NCI-H226 (cell line): ENCODE measurements at places on chromosomes 11 and 22.

DNA sequence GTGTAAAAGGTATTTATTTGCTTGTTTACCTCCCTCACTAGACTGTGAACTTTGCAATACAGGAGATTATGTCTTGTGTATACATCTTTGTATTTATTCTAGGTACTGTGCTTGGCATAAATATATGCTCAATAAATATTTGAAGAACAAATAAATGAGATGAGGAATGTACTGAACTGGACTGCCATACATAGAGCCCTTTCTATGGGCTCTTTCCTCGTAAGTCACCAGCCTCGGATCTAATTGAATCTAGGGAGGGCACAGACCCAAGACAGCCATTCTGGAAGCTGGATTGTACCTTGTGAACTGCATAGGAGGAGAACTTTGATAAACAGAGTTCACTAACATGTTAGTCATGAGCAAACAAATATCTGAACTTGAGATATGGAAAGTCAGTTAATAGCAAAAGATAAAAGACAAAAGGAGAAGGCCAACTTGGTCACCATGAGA, 503.9 kb downstream of the INSC start:
- no peak for DNase-seq

GRCh38 chr11:26623076-26623659, 51.1 kb upstream of the MUC15 start:
- peak; percentile 62 for DNase-seq

GRCh38 chr22:36465232-36466021, 16.0 kb downstream of the TXN2 start:
- peak; percentile 83 for DNase-seq

GRCh38 chr22:20234314-20234682, 33.8 kb downstream of the RTN4R start:
- DNase-seq = no peak

- DNase-seq = no peak
Measured at GRCh38 chr11:66902486-66903177, 45.8 kb downstream of the LRFN4 start.

DNA sequence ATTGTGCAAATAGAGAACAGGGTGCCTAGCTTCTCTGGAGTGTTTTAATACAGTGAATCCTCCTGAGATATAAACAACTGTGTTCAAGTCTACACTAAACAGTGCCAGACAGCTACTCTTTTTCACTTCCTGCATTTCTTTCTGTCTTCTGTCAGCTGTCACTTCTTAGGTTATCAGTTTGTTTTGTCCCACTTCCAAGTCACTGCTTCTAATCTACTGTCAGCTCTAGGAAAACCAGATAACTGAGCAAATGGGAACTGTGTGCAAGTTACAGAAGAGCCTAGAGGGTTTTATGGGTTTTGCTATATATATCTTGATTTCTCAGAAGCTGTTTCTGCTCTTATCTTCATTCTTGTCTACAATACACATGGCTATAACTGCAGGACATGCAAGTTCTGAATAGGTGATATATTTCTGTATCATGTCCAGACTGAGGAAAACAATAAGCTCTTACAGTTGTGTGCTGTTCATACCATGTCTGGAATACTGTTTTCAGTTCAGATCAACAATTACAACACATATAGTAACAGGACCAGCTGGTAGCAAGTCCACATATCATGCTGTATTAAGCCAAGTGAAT, 5.8 kb downstream of the PITPNB start:
- DNase-seq = no peak

DNA sequence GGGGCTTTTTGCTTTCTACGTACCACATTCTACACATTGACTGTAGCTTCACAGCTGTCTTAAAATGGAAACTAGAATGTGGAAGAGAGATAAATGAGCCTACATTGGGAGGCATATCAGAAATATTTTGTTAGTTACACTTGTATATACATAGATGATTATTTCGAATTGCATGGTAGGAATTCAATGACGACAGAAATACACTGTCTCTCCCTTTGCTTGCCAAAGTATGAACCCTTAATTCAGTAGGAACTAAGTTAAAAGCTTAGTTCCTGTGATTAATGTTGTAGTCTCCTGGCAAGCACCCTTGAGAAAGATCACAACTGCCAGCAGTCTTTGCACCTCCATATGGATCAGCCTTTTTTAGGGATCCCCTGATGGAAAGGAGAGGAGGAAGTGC, 10.1 kb downstream of the C11orf87 start:
- DNase-seq = peak; percentile 56

- peak; percentile 27 for DNase-seq
Measured at GRCh38 chr22:40183029-40183581, 5.4 kb downstream of the TNRC6B start.

DNA sequence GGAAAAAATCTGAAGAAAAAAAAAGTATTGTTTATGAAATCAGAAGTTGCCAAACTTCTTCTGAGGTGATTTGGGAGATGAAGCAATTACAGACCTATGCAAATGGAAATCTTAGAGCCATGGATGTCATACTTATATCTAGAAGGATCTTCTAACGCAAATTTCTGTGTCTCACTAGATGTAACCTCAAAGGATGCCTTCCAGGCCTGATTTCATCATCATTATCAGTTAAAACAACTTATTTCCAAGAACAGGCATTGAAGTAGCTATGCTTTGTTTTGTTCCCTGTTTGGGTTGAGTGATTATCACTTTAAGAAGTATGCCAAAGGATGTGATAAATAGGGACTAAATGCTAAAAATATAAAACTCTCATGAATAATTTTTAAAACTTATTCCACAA, 43.9 kb upstream of the ANGPTL5 start:
- no peak for DNase-seq

- no peak for DNase-seq
Measured at GRCh38 chr22:30198921-30199320, 47.6 kb downstream of the LIF start.

DNA sequence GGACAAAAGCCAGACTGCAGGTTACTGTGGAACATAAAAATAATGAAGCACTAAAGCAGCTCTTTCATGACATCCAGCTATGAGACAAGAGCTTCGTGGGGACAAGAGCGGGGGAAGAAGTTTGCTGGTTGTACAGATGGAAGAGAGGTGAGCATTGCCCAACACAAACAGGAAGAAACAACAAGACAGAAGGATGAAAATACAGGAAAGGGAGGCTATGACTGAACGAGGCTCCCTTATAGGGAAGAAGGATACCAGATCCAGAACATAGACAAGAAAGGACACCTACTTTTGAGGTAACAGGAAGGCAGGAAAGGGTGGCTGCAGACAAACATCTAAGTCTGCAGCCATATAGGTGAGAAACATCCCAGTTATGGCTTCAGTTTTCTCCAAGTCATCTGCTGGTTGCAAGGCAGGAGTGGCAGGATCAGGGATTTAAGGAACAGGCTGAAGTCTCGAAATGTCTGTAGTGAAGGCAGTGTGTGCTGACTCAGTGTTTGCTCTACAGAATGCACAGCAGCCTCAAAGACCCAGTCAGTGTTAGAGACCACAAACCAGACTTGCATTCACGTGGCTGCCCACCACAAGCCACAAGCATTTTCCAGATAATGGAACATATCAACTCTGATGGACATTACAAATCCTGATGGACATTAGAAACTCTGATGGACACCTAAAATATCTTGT, 1.9 kb downstream of the CLTCL1 start:
- DNase-seq = peak; percentile 44

DNA sequence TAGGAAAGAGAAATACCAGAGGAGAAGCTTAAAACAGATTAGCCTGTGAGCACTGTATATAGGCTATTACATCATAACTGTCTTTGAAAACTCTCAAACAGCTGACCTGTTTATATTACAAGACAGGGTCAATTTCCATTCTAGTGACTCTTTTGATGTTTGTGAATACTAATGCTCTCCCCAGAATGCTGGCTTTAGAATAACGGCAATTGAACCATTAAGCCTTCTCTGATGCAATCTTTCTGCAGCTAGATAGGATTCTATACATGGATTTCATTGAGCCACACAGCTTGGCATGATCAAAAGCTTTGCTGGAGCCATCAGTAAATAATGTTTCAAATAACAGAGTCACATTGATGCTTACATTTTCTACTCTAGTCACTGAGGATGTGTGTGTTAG, 122.7 kb upstream of the FAT3 start:
- DNase-seq = no peak

- DNase-seq = no peak
Measured at GRCh38 chr22:31343235-31344191, 2.6 kb downstream of the PATZ1 start.

DNA sequence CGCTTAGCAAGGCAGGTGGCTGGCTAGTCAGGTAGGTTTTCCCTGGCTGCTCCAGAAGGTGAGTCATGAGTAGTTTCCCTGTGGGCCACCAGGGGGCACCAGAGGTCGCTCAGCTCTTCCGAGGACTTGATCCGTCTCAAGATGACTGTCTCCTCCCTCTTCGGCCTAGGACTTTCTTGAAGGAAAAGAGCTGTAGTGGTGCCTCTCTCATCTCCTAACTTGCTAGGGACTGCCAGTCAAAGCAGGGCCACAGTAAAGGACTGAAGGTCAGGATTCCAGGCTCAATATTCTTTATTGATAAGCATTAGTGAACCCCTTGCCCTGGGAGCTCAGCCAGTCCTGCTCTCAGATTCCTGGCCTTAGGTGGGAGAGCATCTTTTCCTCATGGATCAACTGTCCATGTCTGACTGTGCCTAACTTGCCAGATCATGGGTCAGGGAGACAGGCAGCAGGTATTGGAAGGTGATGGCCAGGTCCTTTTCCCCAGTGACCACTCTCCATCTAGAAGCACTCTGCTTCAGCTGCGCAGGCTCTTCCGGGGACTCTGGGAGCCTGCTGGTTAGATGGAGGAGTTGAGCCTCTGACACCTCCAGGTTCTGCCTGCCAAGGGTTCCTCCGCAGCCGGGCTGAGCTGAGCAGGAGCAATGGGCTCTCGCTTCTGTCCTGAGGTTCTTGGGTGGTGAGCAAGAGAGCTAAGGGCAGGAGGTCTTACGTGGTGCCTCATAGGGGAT, 1.9 kb downstream of the POLD4 start:
- DNase-seq = peak; percentile 69

DNA sequence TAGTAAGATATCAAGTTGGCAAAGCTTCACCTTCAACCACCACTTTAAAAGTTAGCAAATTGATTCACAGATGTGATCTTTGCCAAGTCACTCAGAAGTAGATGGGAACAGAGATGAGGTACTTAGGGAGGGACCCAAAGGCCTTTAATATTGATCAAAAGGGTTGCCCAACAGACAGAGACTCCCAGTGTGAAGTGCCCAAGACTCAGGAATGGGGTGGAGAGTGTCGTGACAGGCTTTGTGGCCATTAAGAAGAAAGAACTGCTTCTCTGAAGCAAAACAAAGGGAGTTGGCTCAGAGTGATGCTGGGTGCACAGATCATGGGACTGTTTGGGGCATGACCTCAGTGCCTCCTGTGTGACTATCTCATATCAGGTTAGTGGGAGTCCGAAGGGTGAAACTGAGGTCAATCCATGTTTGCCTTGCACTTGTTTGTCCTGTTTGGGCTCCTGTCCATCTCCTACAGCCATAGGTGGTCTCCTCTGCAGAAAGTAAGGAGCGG, 132.3 kb downstream of the APIP start:
- no peak for DNase-seq

- DNase-seq = no peak
Measured at GRCh38 chr11:132122735-132123134, 752.3 kb downstream of the NTM start.

GRCh38 chr11:995044-995751, 41.3 kb downstream of the MUC6 start:
- no peak for DNase-seq

- no peak for DNase-seq
Measured at GRCh38 chr11:44600839-44601383, 35.4 kb downstream of the CD82 start.
